Posterior cingulate gyrus (tissue), 11 donors: ENCODE measurements at places on chromosomes 1 and 21.

DNA sequence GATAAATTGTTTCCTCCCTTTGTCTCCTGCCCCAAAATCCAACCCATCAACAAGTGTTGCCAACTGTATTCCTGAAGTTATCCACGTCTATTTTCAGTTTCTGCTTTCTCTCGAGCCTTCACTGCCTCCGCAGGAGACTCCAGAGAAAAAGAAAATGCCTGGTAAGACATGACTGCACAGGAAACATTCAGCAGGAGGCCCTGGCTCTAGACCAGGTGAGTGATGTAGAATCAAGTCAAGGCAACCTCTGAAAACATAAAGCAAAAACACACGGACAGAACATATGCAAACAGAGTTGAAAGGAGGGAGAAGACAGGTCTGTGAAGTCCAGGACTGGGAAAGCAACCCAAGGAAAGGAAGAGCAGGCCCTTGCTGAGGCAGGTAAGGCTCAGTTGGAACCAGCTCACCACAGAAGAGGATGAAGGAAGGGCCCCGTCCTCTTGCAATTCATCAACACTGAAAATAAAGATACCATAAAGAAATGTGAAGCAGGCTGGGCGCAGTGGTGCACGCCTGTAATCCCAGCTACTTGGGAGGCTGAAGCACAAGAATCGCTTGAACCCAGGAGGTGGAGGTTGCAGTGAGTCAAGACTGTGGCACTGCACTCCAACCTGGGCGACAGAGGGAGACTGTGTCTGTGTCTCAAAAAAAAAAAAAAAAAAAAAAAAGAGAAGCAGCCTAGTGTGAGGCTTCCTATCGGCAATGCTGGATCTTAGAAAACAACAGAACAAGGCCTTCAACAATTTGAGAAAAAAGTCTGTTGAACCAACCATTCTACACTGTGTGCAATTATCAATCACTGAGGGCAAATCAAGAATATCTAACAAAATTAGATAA is 8.8 kb downstream of the NOL9 start:
- DNase-seq: no peak

GRCh38 chr1:58664881-58665280 is 35.0 kb downstream of the MYSM1 start:
- no peak for DNase-seq

DNA sequence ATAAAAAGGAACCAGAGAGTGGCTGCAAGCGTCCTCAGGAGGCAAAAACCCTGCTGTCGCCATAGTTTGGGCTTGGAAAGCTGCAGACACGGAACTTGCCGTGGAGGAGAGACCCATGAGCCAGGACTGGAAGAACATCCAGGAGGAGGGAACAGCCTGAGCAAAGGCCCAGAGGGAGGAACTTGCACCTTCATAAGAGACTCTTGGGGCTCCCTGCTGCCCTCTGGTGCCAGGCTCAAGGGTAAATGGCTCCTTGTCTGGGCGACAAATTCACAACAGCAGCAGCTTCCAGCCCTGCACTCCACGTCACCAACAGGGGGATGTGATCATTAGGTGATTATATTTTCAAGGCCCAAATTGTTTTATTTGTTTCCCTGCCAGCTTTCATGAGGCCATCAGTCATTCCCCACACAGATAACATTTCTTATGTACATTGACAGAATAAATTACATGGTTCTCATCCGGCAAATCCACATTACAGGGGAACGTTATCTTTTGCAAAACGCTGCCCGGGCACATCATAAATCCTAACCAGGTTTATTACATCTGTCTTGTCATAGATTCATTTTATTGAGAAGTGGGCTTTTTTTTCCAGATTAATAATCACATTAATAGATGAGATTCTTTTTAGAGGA is 143.0 kb upstream of the GRIK3 start:
- DNase-seq: no peak

DNA sequence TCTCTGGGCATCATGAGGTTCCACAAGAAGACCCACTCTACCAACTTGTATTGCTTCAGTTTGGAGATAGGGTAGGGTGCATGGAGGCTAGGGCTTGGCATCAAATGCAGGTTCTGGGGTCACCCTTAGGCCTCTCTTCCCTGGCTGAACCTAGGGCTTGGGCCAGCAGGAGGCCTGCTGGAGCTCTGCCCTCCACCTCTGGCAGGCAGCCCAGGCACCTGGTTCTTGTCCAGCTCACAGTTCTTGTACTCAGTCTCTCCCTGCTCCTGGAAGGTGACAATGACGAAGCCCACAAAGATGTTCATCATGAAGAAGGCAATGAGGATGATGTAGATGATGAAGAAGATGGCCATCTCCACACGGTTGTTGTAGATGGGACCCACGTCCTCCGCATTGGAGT is 37.5 kb upstream of the KIF21B start:
- no peak for DNase-seq

DNA sequence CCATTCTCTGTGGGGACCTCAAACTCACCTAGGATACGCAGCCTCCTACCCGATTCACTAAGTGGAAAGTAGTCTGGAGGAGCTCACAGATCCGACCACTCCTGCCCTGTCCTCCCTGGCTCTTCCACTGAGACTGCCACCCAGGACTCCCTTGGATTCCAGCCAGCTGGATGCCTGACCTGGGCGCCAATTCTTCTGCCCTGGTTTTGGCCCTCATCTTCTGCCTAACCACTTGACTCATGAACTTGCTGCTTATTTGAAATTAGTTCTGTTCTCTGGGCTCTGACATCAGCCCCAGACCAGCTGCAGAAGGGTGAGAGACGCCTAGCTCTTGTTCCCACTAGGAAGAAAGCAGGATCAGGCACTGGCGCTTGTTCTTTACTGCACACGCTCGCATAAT is 48.9 kb downstream of the SLC35D1 start:
- no peak for DNase-seq

DNA sequence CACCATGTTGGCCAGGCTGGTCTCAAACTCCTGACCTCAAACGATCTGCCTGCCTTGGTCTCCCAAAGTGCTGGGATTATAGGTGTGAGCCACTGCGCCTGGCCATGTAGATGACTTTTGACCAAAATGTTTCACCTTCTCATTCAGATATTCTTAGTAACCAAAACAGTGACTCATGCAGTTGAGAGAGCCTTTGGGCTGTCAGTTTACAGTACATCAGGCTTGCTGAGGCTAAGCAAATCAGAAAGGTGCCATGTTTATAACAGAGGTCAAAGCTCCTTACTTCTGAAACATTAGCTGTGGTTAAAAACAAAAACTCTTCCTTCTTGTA is 21.0 kb downstream of the CNIH4 start:
- DNase-seq: no peak

DNA sequence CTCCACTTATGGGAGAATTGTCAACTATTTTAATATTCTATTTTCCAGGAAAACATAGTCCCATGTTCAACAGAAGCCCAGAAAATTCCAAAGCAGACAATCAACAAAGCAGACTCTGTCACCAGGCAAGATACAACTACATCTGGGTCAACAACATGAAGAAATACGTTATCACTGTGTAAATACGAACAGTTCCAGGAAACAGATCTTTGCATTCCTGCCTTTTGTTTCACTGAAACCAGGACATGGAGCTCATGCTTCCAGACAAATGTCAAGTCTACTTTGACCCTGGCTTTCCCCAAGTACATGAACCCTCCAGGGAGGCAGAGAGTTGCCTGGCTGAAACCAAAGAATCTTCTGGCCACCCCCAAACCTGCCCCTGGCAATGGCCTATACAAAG is 106.7 kb downstream of the SETD4 start:
- DNase-seq: no peak

DNA sequence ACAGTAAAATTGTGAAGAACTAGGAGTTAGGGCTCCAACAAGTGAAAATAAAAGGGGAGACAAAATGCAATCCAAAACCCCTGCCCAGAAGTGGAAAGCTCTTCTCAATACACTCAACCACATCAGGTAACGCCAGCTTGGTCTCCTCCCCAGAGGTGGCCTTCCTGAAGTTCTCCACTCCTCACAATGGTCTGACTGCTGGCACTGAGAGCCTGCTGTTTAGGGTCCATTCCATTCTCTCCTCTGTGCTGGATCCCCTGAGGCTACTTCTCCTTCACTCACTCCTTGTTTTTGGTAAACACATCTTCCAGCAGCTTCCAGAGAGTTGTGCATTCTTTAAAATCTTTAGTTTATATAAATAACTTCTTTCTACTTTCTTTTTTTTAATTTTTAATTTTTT is 189.5 kb downstream of the KCNT2 start:
- DNase-seq: no peak

DNA sequence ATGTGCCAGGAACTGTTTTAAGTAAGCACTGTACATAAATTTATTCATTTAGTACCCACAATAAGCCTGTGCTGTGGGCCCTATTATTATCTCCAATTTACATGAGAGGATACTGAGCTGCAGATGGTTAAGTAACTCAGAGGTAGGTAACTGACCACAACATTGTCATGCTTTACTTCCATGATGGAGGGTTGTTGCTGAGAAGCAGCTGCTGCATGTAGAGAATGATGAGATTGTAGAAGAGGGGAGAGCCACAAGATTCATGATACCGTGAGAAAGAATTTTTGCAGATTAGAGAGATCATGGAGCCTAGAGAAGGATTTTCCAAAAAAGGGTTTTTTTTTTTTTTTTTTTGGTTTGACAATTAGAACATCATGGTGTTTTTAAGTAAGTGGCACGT is 313.1 kb downstream of the PTBP2 start:
- DNase-seq: no peak

- DNase-seq: no peak
Measured at GRCh38 chr1:55635856-55636255, 420.7 kb upstream of the USP24 start.

DNA sequence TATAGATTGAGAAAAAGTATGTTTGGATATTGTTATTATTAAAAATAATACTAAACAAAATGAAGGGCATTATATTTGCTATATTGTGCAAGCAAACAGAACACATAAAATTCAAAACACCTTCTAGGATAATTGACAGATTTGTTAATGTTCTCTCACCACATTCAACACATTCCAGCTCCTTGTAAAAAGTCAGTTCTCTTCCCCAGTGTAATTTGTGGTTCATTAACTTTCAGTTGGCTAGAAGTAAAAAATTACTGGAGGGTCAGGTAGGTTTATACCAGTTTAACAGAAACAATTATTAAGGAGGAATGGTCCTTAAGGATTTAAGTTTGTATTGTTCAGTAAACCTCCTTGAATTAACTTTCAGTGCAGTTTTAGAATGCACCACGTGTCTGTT is 1235.3 kb upstream of the ADGRL2 start:
- DNase-seq: no peak

DNA sequence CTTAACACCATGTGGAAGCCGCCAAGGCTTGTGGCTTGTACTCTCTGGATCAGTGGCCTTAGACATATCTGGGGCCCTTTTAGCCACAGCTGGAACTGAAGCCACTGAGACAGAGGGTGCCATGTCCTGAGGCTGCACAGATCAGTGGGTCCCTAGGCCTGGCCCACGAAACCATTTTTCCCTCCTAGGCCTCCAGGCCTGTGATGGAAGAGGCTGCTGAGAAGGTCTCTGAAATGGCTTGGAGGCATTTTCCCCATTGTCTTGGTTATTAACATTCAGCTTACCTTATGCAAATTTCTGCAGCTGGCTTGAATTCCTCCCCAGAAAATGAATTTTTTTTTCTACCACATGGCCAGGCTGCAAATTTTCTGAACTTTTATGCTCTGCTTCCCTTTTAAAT is 15.1 kb upstream of the DPH5 start:
- no peak for DNase-seq

DNA sequence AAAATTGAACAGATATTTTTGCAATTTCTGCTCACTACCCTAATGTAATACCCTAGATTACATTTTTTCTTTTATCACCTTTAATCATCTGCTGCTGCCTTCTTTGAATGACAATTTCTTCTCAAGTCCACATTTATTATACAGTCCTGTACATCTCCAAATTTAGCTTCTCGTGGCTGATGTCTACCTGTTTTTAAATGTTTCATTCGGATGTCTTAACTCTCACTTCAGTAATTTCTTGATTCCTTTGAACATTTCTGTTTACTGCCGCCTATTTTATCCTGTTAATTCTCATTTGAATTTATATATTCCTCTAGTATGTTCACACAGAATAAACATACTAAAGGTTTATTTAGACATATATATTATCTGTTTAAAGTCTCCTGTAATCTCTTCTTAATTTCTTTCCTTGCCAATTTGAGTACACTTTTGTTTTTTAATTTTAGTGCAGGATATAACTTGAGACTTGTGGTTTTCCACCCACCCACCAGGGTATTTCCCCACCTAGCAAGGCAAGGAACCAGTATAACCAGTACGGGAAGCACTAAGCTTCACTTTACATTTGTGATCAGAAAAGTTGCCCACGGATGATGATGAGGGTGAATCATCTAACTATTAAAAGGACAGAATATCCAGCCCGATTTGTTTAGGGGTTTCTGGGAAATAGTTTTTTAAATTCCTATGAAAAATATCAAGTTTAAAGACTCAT is 12.7 kb downstream of the INSL5 start:
- DNase-seq: no peak

- no peak for DNase-seq
Measured at GRCh38 chr1:244211559-244211944, 160.5 kb downstream of the ZBTB18 start.

GRCh38 chr1:154869351-154870114 is 548 bp downstream of the KCNN3 start:
- no peak for DNase-seq

DNA sequence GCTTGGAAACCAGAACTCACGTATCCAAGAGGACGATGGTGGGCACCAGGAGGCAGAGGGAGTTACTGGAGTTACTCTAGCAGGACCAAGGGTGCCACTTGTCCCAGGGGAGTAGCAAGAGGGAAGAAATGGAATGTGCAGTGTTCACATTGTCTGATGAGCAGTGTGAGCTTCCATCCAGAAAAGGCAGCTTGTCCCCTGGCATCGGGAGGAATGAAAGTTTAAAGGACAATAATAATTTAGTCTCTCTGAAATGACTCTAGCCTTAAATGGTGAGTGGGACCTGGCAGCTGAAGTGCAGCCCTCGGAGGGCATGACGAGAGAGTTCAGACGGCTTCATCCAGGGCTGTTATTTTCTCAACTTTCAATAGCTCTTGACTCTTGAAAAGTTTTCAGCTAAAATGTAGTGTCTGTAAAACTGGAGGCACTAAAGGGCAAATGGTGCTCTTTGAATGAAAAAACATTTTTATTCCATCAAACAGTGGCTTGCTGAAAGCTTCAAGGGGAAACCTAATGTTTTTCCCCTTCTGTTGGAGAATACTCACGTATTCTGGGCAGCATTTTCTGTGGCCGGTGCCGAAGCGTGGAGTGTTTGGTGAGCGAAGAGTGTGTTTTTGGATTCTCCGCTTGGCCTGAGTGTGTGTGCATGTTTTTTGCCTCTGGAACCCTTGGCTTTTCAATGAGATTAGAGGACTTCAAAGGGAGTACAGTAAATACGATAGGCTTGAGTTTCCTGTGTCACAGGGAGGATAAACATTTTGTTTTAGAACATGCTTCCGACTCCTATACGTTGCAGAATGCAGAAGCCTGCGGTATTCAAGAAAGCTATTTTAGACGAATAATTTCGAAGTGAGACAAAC is 157.3 kb downstream of the GALNT2 start:
- DNase-seq: no peak
